ENCODE measurements at places on chromosomes 16 and 17. TPM values are rescaled to one million over a fixed set of nuclear protein-coding genes. Genes with fewer than 3 reads are reported as not detected.
A peak's percentile ranks its signal among the peaks of the same experiment; 100 is the strongest.

- no peak for DNase-seq
These were observed 25.5 kb upstream of the CACNG5 start for GRCh38 chr17:66809408-66809807.

GRCh38 chr16:5065813-5066212, at the start of gene C16orf89:
C16orf89 (minus strand) TSS chr16:5065956; CDS start chr16:5065908, 48 bp downstream.
- DNase-seq = peak; percentile 59

DNA sequence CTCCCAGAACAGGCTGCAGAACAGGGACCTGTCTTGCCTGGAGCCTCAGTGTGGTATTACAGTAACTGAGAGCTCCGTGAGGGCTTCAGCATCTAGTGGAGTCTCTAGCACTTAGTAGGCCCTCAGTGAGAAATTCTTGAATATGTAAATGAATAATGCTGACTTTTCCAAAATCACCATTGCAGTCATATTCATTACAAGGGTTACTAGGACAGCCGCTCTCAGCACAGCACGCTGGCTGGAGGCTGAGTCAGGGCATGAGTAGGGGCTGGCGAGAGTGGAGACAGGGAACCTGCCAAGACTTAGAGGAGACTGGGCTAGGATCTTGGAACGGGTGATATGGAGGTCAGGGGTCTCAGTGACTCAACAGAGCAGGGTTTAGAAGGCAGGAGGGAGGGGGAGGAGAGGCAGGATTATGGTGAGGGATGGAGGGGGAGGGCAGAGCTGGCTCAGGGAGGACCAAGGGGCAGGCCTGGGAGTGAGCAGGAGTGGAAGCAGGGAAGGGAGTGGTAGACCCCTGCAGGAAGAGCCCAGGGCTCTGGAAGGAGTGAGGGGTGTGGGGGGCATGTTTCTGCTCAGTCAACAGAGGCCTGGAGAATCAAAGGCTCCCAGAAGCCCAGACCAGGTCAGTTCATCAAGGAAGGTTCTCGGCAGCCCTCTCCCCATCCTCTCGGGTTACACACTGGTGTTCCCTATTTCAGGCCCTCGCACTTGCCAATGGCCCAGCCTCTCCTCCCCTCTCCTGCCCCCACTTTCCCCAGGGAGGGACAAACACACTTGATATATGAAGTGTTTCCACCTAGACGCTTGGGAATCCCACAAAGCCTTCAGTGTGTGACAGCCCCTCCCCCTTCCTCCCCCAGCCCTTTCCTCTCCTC, 42.3 kb downstream of the FZD2 start:
- no peak for DNase-seq

GRCh38 chr16:12358898-12359297, 382.4 kb downstream of the SNX29 start:
- DNase-seq = no peak

DNA sequence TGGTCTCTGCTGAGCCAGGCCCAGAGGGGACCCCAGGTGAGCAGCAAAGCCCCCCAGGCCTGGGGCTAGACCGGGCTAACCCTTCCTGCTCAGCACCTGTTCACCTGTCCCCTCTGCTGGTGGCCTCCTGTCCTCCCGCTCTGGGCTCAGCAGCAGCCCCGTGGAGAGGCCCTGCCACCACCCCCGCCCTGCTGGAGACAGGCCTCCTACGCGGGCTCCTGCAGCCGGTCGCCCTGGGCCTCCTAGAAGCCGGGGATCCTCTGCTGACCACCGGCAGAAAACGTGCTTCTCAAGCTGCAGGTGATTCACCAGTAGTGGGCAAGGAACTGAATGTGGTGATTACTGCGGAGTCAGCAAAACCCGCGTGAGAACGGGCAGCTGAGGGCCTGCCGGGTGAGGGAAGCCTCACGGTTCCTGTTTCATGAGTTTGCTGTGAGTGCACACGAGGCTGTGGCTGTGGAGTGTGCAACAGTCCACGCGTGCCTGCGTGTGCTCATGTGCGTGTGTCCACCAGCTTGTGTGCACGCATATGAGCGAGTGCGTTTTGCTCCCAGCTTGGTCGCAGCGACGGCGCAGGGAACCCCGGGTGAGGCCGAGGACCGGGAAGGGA, 792 bp downstream of the SECTM1 start:
- peak; percentile 92 for DNase-seq

The ANKRD40CL gene
- not detected for total RNA-seq

DNA sequence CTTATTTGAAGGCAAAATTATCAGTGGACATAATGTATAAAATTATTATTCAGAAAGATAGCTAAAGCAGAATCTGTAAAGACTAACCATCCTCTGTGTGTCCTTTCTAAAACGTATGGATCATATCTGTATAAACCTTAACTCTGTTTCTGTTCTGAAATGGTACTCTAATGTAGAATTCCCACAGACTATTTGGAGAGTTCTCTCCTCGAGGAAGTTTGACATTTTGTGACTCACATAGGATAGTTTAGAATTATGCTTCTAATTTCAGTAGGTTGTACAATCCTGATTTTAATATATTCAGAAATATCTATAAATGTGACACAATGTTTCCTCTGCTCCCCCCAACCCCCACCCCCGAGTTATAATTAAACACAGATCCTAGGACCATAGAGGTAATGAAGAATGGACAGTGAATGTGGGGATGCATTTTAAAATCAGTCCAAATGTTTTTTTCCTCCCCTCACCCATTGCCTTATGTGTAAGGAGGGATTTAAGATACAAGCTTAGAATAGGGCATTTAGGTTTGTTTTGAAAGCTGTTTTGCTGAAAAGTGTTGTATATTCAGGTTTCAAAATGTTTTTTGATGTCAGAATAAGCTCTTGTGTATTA, 66.8 kb downstream of the BCAS3 start:
- no peak for DNase-seq
